NAMALWA (cell line): ENCODE measurements at places on chromosomes 7 and 10.

GRCh38 chr7:152202056-152202455 is 176.6 kb downstream of the GALNT11 start:
- DNase-seq = no peak

DNA sequence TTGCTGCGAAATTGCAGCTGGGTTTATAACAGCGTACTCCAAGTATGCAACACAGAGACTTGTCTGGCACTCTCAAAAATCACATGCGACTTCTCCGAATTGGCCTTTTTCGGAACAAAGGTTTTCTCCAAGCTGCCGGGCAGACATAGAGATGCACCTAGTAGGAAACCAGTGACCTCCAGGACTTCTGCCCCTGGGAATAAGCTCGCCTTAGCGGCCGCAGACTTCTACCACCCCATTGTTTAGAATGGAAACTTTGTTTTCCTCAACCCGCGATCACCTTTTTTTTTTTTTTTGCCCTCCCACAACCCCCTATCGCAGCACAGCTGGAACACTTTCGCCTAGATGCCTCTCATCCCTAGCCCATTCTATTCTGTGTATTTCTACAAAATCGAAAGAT is 4.9 kb upstream of the HOXA10 start:
- DNase-seq = no peak

DNA sequence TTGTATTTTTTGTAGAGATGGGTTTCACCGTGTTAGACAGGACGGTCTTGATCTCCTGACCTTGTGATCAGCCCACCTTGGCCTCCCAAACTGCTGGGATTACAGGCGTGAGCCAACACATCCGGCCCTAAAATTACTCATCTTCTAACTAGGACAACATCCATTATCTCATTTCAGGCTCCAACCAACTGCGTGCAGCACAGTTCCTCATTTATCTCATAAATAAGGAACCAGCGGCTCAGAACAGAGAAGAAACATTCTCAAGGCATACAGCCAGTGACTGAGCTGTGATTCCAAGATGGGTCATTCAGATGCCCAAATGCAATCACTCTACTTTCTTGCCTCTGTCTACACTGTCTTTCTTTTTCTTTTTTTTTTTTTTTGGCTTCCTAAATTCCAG is 356.1 kb downstream of the ELMO1 start:
- no peak for DNase-seq

- DNase-seq = peak; percentile 39
Observed at GRCh38 chr10:94546049-94546900, 687 bp downstream of the HELLS start.

DNA sequence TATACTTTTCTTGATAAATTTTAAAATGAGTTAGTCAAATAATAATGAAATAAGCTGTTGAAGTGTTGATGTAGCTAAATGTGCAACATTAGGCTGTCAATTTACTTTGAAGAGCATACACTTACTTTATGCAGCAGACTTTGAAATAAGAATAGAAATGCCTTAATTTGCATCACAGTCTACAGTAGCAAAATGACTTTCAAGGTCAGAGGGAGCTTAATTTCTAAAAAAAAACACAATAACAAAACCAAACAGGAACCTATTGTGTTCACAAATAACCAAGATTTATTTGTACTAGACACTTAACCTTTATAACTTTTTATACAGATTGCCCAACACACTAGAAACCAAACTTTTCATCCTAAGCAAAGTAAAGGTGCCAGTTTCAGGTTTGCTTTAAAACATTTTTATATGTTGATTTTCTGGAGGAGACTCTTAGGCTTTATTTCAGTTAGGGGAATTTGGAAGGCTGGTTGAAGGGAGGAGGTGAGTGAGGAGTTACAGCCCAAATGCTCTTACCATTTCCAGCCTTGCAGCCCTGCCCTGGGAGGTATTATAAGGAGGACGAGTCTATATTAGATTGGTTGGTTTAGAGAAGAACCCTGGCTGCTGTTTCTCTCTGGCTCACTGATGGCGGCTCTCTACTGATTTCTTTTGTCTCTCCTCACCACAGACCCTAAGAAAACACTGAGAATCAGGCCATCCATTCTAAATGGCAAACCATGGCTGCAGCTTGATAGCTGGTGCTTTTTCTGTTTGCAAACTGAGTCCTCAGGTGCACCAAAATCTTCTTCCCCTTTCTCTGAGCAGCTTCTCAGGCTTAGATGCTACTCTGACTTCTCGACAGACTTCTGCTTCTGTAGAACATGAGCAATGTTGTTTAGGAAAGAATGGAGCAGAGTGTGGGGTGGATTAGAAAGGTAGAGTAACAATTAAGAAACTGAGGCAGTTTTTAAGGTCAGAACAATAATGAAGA is 55.2 kb upstream of the RPA3 start:
- DNase-seq = peak; percentile 53

- no peak for DNase-seq
Observed at GRCh38 chr7:107933386-107934013, 42.5 kb downstream of the DLD start.

DNA sequence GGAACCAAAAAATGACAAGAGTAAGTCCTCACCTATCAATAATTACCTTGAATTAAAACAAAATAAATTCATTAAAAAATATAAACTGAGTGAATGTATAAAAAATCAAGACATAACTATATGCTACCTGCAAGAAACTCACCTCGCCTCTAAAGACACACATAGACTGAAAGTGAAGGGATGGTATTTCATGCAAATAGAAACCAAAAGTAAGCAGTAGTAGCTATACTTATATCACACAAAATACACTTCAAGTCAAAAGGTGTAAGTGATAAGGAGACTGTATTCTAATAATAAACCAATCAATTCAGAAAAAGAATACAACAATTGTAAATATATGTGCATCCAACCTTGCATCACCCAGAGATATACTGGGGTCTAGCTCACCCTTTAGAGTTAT is 332.6 kb downstream of the SH2D4B start:
- no peak for DNase-seq

DNA sequence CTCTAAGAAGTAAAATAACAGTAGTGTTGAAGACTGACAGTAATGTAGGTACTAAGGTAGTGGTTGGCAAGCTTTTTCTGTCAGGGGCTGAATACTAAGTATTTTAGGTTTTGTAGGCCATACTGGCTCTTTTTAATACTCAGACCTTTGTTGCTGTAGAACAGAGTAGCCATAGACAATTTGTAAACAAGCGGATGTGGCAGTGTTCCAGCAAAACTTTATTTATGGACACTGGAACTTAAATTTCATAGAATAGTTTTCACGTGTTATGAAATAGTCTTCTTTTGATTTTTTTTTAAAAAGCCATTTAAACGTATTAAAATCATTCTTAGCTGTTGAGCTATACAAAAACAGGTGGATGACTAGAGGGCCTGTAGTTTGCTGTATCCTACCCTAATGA is 121.2 kb downstream of the MLLT10 start:
- DNase-seq = no peak

GRCh38 chr7:34389332-34390078 is 268.5 kb upstream of the NPSR1 start:
- no peak for DNase-seq

DNA sequence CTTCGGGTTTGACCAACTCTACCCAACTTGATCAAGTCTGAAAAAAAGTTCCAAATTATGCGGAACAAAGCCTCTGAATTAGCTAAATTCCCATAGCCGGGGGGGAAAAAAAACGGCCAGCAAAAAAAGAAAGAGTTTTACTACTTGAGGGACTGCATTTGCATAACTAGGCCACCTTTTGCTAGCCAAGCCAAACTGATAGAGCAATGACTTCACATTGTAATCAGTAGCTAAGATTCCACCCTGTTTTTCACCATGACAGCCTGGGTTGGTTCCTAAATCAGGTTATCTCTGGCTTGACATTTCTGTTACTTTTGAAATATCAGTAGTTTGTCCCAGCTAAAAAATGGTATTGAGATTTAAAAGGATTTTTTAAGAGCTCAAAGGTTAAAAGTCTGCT is 31.4 kb upstream of the CREB3L2 start:
- no peak for DNase-seq

DNA sequence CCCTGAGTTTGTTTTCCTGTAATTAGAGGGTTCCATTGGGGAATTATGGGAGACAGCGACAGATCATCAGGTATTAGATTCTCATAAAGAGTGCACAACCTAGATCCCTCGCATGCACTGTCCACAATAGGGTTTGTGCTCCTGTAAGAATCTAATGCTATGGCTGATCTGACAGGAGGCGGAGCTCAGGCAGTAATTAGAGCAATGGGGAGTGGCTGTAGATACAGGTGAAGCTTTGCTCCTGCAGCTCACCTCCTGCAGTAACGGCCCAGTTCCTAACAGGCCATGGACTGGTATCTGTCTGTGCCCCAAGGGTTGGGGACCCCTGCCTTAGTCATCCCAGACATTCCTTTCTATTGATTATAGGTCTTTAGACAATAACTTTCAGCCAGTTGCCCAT is 894 bp upstream of the ZSCAN21 start:
- DNase-seq = peak; percentile 42

GRCh38 chr7:11616466-11616865 is 215.5 kb downstream of the THSD7A start:
- no peak for DNase-seq

DNA sequence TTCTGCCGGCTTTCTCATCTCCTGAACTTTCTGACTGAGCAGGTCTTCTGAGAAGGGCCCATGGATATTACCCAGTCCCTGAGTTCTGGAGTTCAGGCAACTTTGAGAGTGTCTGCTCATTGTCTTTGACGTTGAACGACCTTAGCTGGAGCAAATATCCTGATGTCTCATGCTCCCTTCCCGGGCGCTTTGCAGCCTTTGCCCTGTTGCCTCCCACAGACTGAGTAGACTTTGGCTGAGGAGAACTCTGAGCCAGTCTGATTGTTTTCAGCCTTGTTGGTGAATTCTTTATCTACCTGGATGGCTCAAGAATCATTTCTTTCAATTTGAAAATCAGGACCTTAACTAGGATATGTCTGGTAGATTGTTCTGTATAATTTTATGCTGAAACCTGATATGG is 353.7 kb downstream of the GLRX3 start:
- DNase-seq = no peak

DNA sequence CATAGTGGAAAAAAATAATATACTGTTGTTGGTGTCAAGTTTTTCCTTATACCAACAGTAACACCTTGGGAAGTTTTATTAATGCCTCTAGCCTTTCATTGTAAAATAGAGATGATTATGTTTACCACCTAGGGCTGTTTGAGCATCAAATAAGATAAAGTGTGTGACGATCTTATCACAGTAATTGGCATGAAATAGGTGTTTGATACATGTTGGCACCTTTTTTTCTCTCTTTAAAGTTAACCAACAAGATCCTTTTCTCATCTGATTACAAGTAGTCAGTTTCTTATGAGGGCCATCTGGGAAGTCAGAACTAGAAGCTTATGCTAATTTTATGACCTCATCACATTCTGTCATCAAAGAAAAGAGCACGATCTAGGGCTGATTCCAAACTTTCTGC is 669.5 kb downstream of the CCSER2 start:
- no peak for DNase-seq

DNA sequence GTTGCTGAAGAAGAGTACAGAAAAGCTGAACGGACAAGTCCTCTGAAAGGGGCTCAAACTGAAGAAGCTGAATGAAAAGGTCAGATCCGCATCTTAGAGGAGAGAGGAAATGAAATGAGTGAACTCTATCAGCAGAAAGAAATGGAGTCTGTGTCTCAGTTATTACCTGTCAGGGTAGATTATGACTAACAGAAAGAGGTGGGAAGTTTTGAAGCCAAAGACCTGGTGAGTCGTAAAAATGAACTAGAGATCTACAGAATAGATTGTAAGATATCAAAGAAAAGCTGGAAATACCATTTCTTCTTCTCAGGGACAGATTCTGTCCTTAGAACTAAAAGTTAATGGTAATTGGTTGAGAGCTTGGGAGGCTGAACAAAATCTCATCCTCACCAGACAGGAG is 11.1 kb upstream of the MBL2 start:
- no peak for DNase-seq

DNA sequence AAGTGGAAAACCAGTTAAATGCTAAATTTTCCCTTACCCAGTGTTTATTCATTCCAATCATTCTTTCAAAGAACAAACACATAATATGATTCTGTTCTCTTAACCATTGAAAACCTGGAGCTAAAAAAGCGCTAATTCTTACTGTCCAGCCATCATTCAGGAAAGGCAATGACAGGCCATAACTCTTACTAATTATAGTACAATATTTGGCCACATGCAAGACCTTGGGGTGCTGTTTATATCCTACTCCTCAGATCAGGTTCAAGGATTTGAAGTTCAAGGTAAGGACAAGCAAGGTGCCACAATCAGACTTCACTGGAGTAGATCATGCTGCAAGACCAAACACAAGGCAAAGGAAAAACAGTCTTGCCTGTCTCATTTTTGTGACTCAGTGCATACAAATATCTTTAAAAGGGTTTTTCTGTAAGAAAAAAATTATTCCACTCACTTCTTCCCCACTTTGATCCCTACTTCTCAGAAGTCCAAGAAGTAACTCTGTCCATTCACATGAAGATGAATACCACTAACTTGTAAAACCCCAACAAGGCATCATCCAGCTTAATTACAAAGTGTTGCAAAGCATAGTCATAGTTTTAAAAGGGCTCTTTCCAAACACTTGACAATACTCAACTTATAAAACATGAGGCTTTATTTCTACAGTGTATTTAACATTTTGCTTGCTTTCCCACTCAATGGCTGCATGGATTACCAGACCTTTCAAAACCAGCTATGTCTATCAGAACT is 153.0 kb downstream of the DOCK4 start:
- no peak for DNase-seq

DNA sequence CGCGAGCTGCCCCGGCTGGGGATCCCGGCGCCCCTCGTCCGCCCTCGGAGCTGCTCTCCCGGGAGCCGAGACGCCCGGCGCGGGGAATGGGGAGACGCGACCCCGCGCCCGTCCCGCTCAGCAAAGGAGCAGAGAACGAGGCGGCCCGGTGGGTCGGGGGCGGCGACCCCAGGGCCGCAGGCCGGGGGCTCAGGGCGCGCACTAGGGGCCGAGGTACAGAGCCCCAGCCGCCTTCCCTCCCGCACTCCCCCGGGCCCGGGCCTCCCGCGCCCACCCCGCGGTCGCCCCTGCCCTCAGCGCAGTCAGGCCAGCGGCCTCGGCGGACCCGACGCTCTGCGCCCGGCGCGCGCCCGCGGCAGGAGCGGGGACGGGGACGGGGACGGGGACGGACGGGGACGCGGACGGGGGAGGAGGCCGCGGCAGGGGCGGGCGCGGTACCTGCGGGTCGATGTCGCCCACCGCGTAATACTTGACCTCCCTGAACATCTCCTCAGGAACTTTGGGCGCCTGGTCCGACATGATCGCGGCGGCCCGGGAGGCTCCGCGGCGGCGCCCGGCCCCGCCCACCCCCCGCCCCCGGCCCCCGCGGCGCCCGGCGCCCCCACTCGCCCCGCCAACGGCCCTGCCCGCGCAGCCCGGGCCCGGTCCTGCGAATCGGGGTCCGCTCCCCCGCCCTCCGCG is 373 bp downstream of the PAXIP1 start:
- DNase-seq = peak; percentile 64
